ENCODE measurements at places on chromosomes 4 and X. TPM values are rescaled to one million over a fixed set of nuclear protein-coding genes. Genes with fewer than 3 reads are reported as not detected.

DNA sequence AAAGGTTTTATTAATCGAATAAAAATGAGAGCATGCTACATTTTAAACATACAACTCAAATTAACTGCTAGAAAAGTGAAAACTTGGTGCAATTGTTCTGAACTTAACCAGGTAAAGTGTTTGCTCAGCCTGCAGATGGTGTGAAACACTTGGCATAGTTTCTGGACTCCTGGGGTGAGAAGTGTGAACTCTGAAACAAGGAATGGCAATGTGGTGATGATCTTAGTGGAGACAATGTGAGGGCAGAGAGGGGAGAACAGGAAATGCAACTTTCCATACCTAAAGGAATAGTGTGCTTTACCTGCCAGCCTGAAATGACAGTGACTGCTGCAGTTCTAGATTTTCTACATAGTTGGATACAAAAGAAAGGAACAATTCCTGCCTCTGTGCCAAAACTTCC lies 57.4 kb downstream of the CCSER1 start:
- no peak overlapping the region for H3K4me3 ChIP-seq
- peaks cover 6% of the 10 kb centered on the region for H3K4me1 ChIP-seq
- no peak overlapping the region for H3K27ac ChIP-seq
- no peak for DNase-seq
- no peaks in the 10 kb centered on the region for H3K27me3 ChIP-seq
- H3K36me3 ChIP-seq, result no peaks in the 10 kb centered on the region

- DNase-seq, result no peak
- H3K36me3 ChIP-seq, result no peaks in the 10 kb centered on the region
- no peaks in the 10 kb centered on the region for H3K27me3 ChIP-seq
- H3K4me3 ChIP-seq, result no peak overlapping the region
- no peaks in the 10 kb centered on the region for H3K4me1 ChIP-seq
Measured at GRCh38 chr4:86600007-86600653, 6.0 kb downstream of the PTPN13 start.

GRCh38 chr4:74317616-74318246 lies 9.5 kb downstream of the EPGN start:
- H3K36me3 ChIP-seq, result no peaks in the 10 kb centered on the region
- DNase-seq, result no peak
- H3K27ac ChIP-seq, result no peak overlapping the region
- H3K4me1 ChIP-seq, result no peaks in the 10 kb centered on the region
- no peaks in the 10 kb centered on the region for H3K27me3 ChIP-seq

DNA sequence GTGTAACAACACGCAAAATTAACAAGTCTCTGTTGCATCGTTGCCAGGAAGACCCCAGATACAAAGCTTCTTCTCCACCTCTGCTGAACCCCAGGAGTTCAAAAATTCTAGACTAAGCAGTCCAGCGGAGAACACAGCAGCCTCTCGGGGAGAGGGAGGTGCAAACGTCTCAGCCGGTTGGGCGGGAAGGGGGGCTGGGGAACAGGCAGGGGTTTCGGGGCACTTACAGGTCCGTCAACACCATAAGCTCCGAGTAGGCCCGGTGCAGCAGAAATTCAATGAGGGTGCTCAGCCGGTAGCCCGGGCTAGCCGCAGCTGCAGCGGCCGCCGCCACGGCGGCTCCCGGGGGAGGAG lies 394 bp downstream of the MED14 start:
- H3K27ac ChIP-seq, result peak overlapping the region; percentile 81
- H3K4me1 ChIP-seq, result peaks cover 24% of the 10 kb centered on the region
- H3K36me3 ChIP-seq, result no peaks in the 10 kb centered on the region
- H3K4me3 ChIP-seq, result peak overlapping the region; percentile 54

- no peaks in the 10 kb centered on the region for H3K4me1 ChIP-seq
- no peak overlapping the region for H3K27ac ChIP-seq
- H3K36me3 ChIP-seq, result no peaks in the 10 kb centered on the region
- H3K4me3 ChIP-seq, result no peak overlapping the region
- DNase-seq, result no peak
- no peaks in the 10 kb centered on the region for H3K27me3 ChIP-seq
Measured at GRCh38 chrX:45614853-45615252, 414.2 kb upstream of the DIPK2B start.

- no peaks in the 10 kb centered on the region for H3K4me1 ChIP-seq
- no peak for DNase-seq
- no peaks in the 10 kb centered on the region for H3K36me3 ChIP-seq
- H3K27ac ChIP-seq, result no peak overlapping the region
Measured at GRCh38 chr4:27368781-27369180, 508.1 kb downstream of the STIM2 start.

DNA sequence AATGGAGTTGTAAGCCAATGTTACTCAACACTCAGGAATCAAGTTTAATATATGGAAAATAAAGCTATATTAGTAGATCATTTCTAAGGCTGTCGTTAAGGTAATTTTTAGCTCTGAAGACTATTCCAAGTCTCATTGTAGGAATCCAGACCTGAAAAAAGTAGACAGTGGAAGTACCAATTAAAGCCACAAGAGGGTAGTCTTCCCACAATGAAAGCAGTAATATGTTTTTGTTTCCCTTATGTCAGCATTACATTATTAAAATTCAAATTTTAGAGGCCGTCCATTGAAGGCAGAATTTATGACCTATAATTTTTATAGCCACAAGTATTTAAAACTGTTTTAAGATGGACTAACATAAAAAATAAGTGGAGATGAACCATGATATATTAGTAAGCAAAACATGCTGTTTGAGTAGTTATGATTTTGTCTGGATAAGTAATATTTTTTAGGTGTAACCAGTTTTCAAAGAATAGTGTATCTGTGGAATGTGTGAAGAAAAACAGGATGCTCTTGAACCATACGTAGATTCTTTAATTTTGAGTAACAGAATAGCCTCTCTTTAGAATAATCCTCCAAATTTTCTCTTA lies 372.6 kb upstream of the TECRL start:
- no peak overlapping the region for H3K27ac ChIP-seq
- no peak overlapping the region for H3K4me3 ChIP-seq
- no peaks in the 10 kb centered on the region for H3K36me3 ChIP-seq

- DNase-seq, result peak; percentile 27
- peaks cover 4% of the 10 kb centered on the region for H3K4me1 ChIP-seq
- no peaks in the 10 kb centered on the region for H3K36me3 ChIP-seq
- H3K27ac ChIP-seq, result no peak overlapping the region
- no peak overlapping the region for H3K4me3 ChIP-seq
Measured at GRCh38 chr4:100486496-100486895, 31.3 kb downstream of the EMCN start.

DNA sequence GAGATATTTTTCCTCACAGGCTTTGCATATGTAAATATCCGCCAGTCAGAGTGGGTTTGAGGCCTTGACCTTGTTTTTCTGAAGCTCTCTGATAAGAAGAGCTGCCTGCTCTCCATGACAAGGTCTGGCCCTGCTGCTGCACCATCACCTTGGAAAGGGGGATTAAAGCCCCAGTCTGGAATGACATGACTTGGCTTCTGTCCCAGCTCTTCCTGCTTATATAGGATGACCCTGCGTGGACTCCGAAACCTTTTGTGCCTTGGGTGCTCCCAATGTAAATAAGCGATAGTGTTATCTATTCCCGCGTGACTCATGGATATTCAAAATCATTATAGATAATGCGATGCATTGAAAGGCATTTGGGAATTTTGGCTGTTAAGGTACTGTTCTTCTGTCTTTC lies 139.3 kb downstream of the BMPR1B start:
- no peaks in the 10 kb centered on the region for H3K36me3 ChIP-seq
- no peak overlapping the region for H3K27ac ChIP-seq

DNA sequence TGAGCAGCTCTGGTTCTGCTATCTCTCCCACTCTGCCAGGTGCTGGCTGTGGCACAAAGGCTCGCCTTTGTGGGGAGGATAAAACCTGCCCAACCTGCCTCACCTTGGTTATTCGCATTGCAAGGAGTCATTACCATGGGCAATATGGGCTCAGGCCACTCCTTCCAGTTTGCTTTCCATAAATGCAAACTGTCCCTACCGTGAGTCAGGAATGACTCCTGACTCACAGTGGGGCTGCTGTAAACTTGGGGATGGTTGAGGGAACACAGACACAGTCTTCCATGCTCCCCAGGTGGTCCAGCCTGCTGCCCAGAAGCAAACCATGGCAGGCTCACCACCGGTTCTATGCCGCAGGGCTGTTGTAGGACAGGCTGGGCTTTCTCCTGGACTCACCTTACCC lies 36.1 kb downstream of the COQ2 start:
- H3K27ac ChIP-seq, result no peak overlapping the region
- H3K4me1 ChIP-seq, result no peaks in the 10 kb centered on the region
- no peaks in the 10 kb centered on the region for H3K36me3 ChIP-seq

DNA sequence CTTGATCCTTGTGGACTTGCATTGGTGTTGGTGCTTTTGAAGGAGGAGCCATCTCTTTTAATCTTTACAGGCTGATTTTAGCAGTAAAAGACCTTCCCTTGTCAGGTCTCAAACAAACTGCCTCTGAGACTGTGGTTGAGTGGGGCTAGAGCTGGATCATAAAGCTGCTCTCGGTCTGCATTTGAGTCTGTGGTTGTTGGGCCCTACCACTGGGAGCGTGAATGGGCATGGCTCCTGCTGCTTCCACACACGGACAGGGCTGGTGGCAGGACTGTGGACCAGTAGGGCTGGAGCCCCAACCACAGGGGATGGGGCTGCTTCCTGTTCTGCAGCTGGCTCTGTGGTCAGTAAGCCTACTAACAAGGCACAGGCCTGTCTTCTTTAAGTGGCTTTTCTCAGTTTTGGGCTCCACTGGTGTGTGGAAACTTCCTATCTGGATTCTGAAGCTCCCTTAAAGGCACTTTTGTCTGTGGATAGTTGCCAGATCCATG lies 130.6 kb downstream of the RBM46 start:
- H3K4me3 ChIP-seq, result no peak overlapping the region
- no peaks in the 10 kb centered on the region for H3K27me3 ChIP-seq
- no peaks in the 10 kb centered on the region for H3K4me1 ChIP-seq
- DNase-seq, result no peak
- H3K36me3 ChIP-seq, result no peaks in the 10 kb centered on the region
- H3K27ac ChIP-seq, result no peak overlapping the region

- no peaks in the 10 kb centered on the region for H3K27me3 ChIP-seq
- H3K4me1 ChIP-seq, result peaks cover 9% of the 10 kb centered on the region
- H3K27ac ChIP-seq, result no peak overlapping the region
- H3K4me3 ChIP-seq, result no peak overlapping the region
- H3K36me3 ChIP-seq, result no peaks in the 10 kb centered on the region
- DNase-seq, result no peak
Measured at GRCh38 chr4:46274717-46275116, 115.2 kb downstream of the GABRA2 start.

DNA sequence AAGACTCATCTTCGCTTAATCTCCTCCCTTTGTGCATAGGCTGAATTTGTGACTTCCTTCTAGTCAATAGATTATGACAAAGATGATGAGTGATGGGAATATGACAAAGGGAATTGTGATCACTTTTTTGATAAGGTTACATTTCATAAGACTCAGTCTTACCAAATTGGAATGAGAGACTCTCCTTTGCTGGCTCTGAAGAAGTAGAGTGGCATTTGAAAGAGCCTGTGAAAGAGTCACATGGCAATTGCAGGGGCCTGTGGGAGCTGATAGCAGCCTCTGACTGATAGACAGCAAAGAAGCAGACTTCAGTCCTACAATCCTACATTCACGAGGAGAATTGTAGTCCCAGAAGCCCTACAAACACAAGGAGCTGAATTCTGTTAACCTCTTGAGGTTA lies 44.9 kb upstream of the ADAMTS3 start:
- no peak overlapping the region for H3K27ac ChIP-seq
- no peak overlapping the region for H3K4me3 ChIP-seq
- DNase-seq, result no peak
- no peaks in the 10 kb centered on the region for H3K36me3 ChIP-seq

GRCh38 chr4:153467897-153468262 lies 1.7 kb downstream of the TMEM131L start:
- H3K4me3 ChIP-seq, result peak overlapping the region; percentile 46
- peaks cover 2% of the 10 kb centered on the region for H3K36me3 ChIP-seq

- peaks cover 5% of the 10 kb centered on the region for H3K4me1 ChIP-seq
- DNase-seq, result no peak
- no peak overlapping the region for H3K4me3 ChIP-seq
- H3K27me3 ChIP-seq, result peaks cover 11% of the 10 kb centered on the region
- H3K27ac ChIP-seq, result no peak overlapping the region
Measured at GRCh38 chr4:189050643-189051042, 890.0 kb upstream of the FRG1 start.

DNA sequence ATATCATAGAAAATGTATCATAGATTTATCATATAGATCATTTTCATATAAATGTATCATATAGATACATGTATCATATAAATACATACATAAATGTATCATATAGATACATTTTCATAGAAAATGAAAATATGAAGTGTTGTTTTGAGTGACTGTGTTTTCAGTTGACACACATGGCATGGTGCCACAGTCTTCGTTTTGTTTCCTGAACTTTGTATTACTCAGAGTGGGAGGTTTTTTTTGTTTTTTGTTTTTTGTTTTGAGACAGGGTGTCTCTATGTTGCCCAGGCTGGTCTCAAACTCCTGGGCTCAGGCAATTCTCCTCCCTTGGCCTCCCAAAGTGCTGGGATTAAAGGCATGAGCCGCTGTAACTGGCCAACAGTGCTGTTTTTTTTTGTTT lies 3.9 kb downstream of the RBM10 start:
- no peak for DNase-seq
- no peak overlapping the region for H3K4me3 ChIP-seq
- H3K27me3 ChIP-seq, result no peaks in the 10 kb centered on the region
- no peaks in the 10 kb centered on the region for H3K36me3 ChIP-seq
- no peak overlapping the region for H3K27ac ChIP-seq

DNA sequence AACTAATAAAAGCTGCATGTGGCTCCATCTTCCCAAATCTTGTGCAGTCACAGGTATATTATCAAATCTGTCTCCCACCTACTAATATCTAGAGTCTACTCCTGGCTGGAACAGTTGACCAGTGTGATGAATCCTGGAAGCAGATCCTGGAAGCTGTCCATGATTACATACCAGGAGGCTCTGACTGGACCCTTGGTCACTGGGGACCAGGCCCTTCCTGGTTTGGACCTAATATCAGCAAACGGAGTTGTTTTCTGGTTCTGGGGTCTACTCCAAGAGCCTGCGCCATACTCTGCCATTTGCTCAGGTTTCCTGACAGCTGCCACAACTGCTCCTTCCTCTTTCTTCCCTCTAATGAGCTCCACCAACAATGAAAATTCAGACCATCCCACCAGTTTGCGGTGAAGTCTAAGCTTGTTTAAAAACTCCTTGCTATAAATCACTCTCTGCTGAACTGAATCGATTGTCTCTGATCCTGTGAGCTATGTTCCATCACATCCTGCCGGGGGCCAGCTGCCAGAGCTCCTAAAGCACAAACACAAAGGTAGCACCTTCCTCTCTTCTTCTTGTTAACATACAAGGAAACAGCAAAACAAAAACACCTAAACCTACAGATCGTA lies 114.2 kb downstream of the PALLD start:
- H3K27me3 ChIP-seq, result no peaks in the 10 kb centered on the region
- H3K4me1 ChIP-seq, result no peaks in the 10 kb centered on the region
- DNase-seq, result no peak
- no peak overlapping the region for H3K27ac ChIP-seq

- no peak for DNase-seq
- H3K27ac ChIP-seq, result no peak overlapping the region
- no peak overlapping the region for H3K4me3 ChIP-seq
- peaks cover 3% of the 10 kb centered on the region for H3K36me3 ChIP-seq
Measured at GRCh38 chr4:107640197-107640596, 79.8 kb downstream of the PAPSS1 start.

GRCh38 chrX:119753639-119754257 lies 4.6 kb upstream of the SOWAHD start:
- H3K27me3 ChIP-seq, result no peaks in the 10 kb centered on the region
- H3K27ac ChIP-seq, result no peak overlapping the region
- H3K36me3 ChIP-seq, result no peaks in the 10 kb centered on the region
- peaks cover 18% of the 10 kb centered on the region for H3K4me1 ChIP-seq

Gene FAM47A
- total RNA-seq, result not detected

Gene HMX1
- total RNA-seq, result not detected

Gene GPR78
- total RNA-seq, result not detected

Gene MAGEC3
- not detected for total RNA-seq

Gene LCORL
- total RNA-seq, result 7.8 TPM

Gene FABP2
- not detected for total RNA-seq
